RPMI7951 (cell line): ENCODE measurements at places on chromosomes 12 and 14. TPM values are rescaled to one million over a fixed set of nuclear protein-coding genes. Genes with fewer than 3 reads are reported as not detected.

NEDD1 gene
- total RNA-seq, result 47.1 and 50.2 TPM in 2 replicates

SLC25A47 gene
- not detected in 2 replicates for total RNA-seq

PMCH gene
- not detected in 2 replicates for total RNA-seq

ZDHHC22 gene
- total RNA-seq, result not detected in 2 replicates

TSHR gene
- not detected in 2 replicates for total RNA-seq

CCDC198 gene
- total RNA-seq, result not detected in 2 replicates

- DNase-seq, result no peak
Observed at GRCh38 chr12:119208626-119209061, 29.9 kb downstream of the HSPB8 start.

DNA sequence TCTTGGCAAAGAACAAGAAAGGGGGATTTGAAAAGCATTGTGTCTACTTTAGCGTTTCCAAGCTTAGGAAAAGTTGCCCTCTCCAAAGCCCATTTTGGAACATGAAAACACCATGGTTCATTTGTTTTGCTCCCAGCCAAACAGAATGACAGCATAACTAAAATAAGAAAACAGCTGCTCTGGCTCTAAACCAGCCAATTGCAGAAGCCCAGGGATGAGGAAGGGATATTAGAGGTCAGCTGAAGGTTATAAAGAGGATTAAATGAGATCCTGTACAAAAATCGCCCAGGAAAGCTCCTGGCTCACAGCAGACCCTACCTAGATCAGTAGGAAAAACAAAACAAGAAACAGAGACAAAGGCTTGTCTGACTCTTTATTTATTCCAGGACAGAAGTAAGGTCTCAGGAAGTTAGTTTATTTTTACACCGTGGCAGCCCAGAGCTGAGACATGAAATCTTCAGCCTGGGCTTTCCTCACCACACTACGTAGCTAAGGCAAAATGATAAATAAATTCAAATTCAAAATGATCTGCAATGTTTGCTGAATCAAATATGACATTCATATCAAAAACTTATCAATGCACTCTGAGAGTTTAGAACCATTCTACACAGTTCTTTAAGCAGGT is 25.9 kb downstream of the SPX start:
- no peak for DNase-seq

DNA sequence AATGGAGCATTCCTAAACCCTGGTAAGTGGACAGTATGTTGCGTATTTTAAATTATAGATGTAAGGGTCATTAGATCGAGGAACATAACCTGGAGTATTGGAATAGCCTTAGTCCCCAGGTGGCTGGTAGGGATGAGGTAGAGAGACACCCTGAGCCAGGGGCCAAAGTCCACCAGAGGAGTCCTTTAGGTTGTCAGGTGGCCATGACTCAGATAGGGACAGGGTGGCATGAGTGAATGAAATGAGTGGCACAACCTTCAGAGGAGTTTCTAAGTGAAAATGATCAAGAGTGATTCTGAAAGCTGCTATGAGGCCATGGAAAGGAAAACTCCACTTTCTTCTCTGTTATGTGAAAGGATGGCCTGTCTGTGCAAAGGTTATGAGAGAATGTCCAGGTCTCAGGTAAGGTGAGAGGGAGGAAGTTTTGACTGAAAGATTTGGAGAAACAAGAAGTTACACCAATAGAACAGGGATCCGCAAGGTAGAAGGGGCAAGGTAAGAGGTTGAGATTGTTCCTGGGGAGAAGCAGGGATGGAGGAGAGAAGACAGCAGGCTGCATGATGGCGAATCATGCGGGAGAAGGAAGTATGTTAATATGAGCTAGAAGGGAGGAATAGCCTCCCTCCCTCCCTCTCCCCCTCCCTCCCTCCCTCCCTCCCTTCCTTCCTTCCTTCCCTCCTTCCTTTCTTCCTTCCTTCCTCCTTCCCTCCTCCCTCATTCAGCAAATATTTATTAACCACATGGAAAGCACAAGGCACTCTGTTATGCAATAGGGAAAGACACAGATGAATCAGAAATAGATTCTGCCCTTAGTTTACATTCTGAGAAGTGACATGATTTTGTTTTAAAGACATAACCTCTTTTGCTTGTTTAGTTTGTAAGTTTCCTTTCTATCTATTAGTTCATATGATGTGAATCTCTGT is 14.0 kb upstream of the RIPK3 start:
- DNase-seq, result no peak

GRCh38 chr12:120938496-120938895 is 34.3 kb upstream of the SPPL3 start:
- DNase-seq, result no peak

- DNase-seq, result peak; percentile 92
Observed at GRCh38 chr14:95496690-95497259, 19.7 kb downstream of the SYNE3 start.

DNA sequence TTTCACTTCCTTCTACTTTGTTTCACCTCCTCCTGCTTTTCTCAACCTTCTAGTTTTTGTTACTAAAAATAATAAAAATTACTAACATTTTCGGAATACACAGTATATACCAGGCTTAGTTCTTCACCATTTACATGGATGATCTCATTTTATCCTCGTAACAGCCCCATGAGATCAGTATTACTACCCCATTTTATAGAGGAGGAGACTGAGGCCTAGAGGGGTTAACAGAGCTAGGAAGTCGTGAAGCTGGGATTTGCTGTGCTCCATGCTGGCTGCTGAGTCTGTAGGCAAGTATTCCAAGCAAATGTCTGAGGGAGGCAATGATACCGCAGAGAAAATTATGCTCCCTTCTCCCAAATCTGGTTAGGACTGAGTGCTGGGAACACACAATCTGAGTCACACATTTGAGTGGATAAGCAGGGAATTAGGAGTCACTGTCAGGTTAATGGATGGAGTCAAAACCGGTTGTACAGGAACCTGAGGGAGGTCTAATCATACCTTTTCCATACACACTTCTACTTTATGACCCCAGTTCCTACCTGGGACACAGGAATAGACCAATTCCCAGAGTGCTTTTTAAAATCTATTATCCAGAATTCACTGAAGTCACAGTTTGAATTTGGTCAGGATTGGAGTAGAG is 51.1 kb downstream of the ZFYVE26 start:
- DNase-seq, result no peak

GRCh38 chr12:68641138-68641537 is 30.4 kb downstream of the RAP1B start:
- DNase-seq, result no peak

DNA sequence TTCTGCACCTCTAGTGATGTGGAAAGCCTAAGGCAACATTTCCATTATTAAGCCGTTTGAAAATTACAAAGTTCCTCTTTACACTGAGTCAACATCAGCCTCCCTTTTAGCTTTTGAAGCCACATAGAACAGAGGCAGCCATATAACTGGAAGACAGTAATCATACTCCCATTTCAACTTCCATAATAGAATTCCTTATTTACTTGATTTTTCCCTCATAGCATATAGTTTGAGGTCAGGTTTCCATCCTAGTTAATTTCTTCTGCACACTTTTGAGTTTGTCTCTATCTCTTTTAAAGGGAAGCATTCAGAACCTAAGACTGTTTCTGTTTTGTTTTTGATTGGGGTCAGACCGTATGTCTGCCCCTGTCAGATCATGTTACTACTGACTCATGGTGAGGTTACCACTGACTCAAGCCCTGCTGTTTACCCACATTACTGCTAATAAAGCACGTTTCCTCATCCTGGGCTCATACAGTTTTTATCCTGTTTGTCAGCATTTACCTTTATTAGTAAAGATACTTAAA is 161.0 kb downstream of the SLC38A4 start:
- DNase-seq, result peak; percentile 88

DNA sequence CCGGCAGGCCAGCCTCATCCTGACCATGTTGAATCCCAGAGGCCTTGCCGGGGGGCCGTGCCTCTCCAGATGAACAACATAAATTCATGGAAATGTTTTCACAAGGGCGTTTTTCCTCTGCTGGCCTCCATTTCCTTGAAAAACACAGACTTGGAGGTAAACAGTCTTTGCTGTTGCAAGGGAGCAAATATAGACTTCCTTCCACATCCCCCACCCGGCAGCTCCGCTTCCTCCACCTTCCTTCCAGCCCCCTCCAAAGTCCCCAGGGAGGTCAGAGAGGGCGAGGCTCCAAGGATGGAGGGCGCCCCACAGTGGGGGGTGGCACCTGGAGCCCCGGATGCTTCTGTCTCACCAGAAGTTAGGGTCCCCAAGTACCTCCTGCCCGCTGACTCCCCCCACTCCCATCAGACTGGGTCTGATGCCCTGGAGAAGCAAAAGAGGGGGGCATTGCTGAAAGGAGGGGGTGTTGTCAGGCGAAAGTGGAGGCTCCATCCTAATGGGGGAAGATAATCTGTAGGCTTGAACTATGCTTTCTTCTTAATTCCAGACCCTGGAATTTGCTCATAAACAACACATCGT is 31.1 kb downstream of the CALM1 start:
- no peak for DNase-seq

- peak; percentile 42 for DNase-seq
Observed at GRCh38 chr14:95774265-95775160, 60.6 kb upstream of the TCL1A start.

DNA sequence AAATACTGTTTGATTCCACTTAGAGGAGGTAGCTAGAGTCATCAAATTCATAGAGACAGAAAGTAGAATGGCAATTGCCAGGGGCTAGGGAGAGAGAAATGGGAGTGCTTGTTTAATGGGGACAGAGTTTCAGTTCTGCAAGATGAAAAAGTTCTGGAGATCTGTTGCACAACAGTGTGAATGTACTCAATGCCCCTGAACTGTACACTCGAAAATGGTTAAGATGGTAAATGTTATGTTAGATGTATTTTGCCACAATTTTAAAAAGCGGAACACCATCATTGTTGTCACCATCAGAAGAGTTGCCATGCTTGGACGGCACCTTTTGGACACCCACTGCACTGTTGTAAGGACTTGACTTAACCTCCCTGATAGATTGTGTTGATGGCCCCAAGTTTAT is 106.9 kb downstream of the SCARB1 start:
- DNase-seq, result no peak

DNA sequence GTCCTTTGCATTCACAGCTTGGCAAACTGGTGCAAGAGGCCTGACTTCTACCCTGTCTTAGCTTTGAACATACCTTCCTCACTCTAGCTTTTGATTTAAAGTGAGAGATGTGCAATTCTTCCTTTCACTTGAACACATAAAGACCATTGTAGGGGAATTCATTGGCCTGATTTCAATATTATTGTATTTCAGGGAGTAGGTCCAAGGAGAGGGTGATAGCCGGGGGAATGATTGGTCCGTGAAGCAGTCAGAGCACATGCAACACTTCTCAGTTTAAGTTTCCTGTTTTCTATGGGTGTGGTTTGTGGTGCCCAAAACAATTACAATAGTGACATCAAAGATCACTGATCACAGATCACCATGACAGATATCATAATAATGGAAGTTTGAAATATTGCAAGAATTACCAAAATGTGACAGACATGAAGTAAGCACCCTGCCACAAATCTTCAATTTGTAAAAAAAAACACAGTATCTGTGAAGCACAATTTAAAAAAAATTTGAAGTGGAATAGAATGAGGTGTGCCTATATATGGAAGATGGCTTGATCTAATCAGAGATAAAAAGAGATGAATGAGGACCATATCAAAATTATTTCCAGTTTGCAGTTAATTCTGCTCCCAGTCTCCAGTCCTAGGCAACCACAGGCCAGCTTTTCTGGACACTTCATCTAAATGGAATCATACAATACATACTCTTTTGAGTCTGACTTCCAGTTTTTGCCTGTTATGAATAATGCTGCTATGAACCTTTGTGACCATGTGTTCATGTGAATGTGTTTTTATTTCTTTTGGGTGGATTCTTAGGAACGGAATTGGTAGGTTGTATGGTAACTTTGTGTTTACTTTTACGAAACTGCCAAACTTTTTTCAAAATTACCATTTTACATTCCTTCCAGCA is 23.2 kb downstream of the BORCS5 start:
- no peak for DNase-seq

GRCh38 chr12:65675141-65675621 is 149.1 kb upstream of the HMGA2 start:
- DNase-seq, result peak; percentile 33

GRCh38 chr12:24054416-24054815 is 104.9 kb upstream of the SOX5 start:
- DNase-seq, result no peak

DNA sequence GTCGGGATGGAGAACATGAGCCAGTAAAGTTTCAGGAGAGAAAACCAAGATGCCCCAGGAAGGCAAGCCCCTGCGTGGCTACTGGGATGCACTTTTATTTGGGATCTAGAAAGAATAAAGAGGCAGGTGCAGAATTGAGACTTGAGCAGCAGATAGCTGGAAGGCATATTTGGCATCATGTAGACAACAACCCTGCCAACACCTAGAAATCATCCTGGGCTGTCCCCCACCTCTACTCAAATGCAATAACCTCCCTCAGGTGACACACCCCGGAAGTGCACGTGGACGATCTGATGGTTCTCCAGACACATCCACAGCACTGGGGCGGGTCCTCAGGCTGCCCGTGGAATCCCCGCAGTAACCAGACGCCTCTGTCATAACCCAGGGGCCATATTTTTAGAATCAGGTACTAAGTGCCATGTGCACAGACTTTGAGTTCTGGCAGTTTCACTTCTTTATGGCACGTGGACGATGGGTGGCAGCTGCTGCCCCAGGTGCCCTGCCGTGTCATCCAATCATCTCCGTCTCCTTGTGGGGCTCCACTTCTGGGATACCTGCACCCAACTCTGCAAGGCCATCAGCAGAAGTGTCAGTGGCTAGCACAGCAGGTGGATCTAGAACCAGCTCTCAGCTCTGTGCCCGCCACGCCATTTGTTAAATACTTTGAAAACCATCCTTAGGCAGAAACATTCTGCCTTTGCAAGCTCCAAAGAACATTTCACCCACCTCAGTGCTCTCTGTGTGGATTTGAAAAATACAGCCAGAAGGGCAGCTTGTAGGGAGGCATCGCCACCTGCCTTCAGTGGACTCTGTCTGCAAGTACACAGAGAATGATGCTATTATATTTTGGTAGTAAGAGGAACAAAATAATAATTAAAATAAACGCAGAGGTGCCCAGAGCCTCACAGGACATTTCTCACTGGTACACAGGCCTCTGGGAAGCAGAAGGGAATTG is 771.7 kb upstream of the TMEM132C start:
- DNase-seq, result no peak

GRCh38 chr12:50979369-50980052 is 27.2 kb downstream of the HIGD1C start:
- DNase-seq, result no peak

DNA sequence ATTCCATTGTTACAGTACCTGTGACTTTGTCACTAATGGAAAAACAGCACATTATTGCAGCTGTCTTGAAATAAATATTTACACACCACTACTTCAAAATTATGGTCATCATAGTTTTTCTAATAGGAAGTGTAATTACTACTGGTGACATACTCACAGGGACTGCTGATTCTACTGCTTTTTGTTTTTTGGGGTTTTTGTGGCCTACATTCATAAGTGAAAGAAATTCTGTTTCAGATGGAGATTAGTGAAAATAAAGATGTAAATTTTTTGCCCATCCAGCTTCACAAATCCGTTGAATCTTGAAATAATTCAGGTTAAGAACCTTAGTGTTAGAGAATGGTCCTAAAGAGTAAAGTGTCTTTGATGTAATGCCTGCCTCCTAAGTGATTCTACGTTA is 17.5 kb downstream of the KNTC1 start:
- no peak for DNase-seq
